ENCODE measurements at places on chromosomes 4 and X. TPM values are rescaled to one million over a fixed set of nuclear protein-coding genes. Genes with fewer than 3 reads are reported as not detected.

Gene ASB5
- under 0.01 TPM for total RNA-seq

Gene CT45A2
- total RNA-seq = not detected

Gene PRKG2
- total RNA-seq = not detected

Gene TMPRSS11A
- total RNA-seq = not detected

Gene TMSB15B
- total RNA-seq = 5.7 TPM

Gene PLA2G12A
- total RNA-seq = 9.3 TPM

Gene C4orf50
- under 0.01 TPM for total RNA-seq

Gene GAGE1
- not detected for total RNA-seq

Gene FRMPD3
- total RNA-seq = not detected

Gene TMEM156
- not detected for total RNA-seq
